ENCODE measurements at places on chromosomes 5 and 9.
A peak's percentile ranks its signal among the peaks of the same experiment; 100 is the strongest.

DNA sequence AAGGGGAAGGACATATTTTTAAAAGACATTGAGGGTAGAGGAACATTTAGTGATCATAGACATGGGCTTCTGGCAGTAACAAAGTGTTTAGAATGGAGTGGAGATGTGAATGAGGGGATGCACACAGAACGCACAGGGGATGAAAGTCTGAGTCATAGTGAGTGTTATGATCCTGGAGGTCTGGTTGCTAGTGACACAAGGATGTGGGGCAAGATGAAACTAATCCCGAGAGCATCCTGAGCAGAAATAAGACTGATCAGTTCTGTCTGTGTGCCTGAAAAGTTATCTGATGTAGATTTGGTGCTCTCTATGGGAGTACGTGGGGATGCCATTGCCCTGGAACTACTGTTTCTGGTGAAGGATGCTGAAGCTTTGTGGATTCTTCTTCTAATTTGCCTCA lies 141.1 kb downstream of the CHSY3 start:
- no peak for DNase-seq

GRCh38 chr9:134811079-134811672 lies 69.4 kb upstream of the FCN2 start:
- DNase-seq: no peak

DNA sequence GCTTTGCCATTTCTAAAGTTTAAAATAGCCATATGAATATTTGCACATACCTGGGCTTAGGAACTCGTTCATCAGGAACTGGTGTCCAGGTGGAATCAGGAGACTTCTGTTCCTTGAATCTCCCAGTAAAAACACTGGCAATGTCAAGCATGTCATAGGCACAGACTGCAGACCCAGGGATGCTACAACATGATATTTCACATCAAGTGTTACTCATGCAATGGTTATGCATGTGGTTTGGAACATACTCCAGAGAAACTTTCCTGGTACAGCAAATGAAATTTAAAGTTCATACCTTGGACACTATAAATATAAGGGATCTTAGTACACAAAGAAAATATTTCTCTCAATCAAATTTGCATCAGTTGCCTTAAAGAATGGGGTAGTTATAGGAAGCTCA lies 92.2 kb downstream of the SEMA6A start:
- no peak for DNase-seq

- no peak for DNase-seq
These were observed 48.3 kb downstream of the ATPSCKMT start for GRCh38 chr5:10201223-10201868.

GRCh38 chr5:163890261-163890660 lies 384.8 kb downstream of the MAT2B start:
- DNase-seq: no peak

GRCh38 chr5:84688566-84688965 lies 303.9 kb upstream of the EDIL3 start:
- peak; percentile 78 for DNase-seq

GRCh38 chr5:62083247-62083646 lies 222.8 kb upstream of the KIF2A start:
- DNase-seq: no peak

DNA sequence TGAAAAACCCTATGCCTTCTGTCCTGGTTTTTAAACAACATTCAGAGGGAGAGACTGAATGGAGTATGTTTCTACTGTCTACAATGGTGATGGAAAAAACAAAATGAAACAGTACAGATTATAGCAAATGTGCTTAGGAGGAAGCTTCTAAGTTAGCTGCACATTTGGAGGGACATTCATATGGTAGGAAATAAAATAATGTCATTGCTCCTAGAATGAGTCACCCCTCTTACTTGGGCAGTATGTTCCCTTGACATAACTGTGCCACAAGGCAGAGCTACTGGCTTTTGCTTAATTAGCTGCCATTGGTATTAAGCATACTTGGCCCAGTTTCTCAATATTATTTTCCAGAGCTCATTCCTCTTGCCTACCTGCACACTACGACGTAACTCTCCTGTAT lies 128.9 kb downstream of the GDNF start:
- DNase-seq: peak; percentile 18

DNA sequence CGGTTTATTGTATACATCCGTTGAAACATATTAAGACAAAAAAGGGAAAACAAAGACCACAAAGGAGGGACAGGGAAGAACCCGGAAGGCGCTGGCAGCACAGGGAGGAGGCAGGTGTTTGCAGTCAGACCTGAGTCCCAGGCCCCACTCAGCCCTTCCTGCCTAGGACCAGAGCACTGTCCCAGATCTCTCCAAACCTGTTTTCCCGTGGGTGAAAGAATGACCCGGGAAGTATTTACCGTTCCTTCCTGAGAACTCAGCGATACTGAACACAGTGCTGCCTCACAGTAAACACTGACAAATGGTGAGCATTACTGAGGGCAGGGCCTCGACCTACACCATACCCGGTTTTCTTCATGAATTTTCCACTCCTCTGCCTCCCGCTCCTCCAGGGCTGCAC lies 1.2 kb downstream of the ABO start:
- no peak for DNase-seq

GRCh38 chr5:55534436-55535198 lies at the start of gene PLPP1:
PLPP1 (minus strand) TSS chr5:55534964; CDS start chr5:55534629, 335 bp downstream.
- peak; percentile 86 for DNase-seq

DNA sequence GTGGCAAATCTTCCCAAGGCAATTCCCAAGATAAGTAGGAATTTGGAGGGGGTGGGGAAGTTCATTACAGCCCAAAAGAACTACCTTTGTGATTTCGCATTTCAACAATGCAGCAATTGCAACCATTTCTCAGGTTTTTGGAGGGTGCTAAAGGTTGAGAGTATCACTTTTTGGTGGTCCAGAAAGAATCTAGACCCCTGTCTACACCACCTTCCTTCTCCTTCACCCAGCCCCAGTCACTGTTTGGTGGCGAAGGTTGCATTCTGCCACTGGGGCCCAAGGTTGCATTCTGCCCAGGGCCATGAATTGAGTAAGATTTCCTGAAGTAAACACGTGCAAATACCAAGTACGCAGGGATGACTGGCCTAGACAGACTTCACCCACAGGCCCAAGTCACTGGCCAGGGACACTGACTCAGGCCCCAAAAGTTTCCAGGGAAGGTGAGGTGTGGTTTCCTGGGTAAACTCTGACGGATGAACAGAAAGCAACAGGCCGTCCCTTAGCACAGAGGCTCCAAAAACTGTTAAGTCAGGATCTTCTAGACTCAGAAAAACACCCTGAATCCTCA lies 5.7 kb downstream of the PDE6A start:
- DNase-seq: peak; percentile 24

DNA sequence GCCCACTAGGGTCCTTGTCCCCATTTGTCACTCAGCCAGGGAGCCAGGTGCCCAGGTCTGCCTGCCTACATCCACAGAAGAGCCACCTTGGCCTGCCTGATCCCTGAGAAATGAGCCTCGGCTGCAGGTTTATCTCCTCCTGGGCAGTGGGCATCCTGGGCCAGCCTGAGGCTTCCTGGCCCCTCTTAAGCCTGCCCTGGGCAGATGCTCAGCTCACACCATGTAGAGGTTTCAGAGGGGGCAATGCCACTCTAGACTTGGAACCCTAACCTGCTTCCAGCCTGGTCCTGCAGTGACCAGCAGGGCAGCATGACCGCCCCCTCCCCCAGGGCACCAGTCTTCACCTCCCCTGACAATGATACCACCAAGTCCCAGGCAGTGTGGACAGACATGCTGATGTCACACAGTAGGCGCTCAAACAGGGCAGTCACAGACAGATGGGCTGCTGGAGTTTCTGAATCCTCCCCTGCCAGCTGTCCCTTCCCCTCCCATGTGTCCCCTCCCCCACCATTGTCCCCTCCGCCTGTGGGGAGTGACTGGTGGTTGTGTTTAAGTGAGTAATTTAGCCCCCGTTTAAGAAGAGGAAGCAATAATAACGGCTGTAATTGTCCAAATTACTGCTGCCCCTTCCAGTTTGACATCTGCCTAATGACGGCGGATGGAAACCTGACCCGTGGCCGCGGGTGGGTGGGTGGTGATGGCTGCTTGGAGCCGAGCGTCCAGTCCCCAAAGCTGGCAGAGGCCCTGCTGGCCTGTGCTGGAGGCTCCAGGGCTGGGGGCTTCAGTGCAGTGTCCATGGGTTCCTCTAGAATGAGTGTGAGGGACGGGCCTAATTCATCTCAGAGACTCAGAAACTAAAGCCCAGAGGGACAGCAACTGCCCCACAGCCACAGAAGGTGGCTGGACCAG lies 147.7 kb downstream of the BARX1 start:
- DNase-seq: no peak

- DNase-seq: no peak
These were observed 114.3 kb upstream of the PUM3 start for GRCh38 chr9:2958219-2958618.

GRCh38 chr9:71675857-71676165 lies 92.5 kb downstream of the CEMIP2 start:
- DNase-seq: no peak

DNA sequence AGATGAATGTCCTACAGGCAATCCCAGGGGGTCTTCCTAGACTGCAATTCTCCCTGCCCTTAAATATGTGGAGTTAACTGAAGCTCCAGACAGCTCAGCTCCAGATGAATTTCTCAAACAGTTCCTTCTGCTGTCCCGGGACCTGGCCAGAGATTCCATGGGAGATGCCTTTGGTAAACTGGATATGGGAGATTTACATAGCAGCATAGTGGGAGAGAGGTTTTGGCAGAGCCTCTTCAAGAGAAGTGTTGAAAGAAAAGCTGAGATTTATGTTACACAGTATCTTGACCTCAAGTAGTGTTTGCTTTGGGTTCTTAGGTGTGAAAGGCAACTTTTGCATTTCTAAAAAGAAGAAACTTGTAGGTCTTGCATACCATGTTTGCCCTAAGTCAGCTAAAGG lies 364.9 kb downstream of the ARRDC3 start:
- DNase-seq: no peak

GRCh38 chr5:146959360-146959759 lies 80.8 kb upstream of the PPP2R2B start:
- no peak for DNase-seq

GRCh38 chr9:20199111-20199510 lies 410.3 kb upstream of the SLC24A2 start:
- no peak for DNase-seq

- DNase-seq: no peak
These were observed 118.6 kb downstream of the SPEF2 start for GRCh38 chr5:35736280-35736679.

- no peak for DNase-seq
These were observed 14.4 kb downstream of the TBC1D9B start for GRCh38 chr5:179893076-179893957.

- no peak for DNase-seq
These were observed 60.5 kb upstream of the C5orf46 start for GRCh38 chr5:147966829-147967228.

- DNase-seq: no peak
These were observed 12.9 kb downstream of the PLPP7 start for GRCh38 chr9:131302244-131303075.

- peak; percentile 84 for DNase-seq
These were observed 57.1 kb downstream of the SLC22A5 start for GRCh38 chr5:132426525-132427138.

GRCh38 chr5:107303171-107303968 lies 367.4 kb downstream of the EFNA5 start:
- no peak for DNase-seq

DNA sequence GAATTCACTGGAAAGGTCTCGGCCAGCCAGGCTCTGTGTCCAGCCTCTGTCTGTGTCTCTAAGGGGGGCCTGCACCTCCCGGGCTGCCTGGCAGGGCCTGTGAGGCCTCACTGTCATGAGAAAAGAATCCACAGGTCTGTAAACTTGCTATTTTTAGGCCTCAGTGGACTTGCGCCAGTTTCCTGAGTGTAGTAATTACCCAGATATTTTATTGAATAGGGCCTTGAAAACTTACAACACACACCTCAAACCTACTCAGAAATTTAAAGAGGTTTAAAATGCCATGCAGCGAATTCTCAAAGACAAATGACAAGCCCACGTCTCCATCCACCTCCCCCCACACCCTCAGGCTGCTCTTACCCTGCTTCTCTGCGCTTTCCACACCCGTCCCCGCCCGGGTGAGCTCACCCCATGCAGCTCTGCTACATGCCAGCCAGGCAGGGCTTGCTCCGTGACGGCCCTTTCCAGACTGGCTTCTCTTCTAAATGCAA lies 8.8 kb upstream of the TENT4A start:
- no peak for DNase-seq

DNA sequence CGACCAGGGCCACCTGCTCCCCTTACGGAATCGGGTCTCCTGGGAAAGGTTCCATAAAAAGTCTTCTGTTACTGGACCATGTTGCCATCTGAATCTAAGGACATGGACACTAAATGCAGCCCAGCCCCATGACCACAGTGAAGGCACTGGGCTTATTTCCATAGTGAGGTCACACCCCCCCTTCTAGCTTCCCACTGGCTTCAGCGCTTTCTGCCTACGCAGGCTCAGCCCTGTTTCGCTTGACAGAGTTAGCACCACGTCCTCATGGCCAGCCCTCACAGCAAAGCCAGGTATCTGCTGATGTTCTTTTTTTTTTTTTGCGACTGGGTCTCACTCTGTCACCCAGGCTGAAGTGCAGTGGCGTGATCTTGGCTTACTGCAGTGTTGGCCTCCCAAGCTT lies 14.1 kb downstream of the UCK1 start:
- no peak for DNase-seq

DNA sequence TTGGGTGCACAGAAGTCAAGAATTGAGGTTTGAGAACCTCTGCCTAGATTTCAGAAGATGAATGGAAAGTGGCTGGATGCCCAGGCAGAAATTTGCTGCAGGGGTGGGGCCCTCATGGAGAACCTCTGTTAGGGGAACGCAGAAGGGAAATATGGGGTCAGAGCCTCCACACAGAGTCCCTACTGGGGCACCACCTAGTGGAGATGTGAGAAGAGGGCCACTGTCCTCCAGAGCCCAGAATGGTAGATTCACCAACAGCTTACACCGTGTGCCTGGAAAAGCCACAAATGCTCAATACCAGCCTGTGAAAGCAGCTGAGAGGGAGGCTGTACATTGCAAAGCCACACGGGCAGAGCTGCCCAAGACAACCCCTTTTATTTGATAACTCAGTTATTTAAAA lies 383.5 kb downstream of the TLE4 start:
- DNase-seq: no peak

DNA sequence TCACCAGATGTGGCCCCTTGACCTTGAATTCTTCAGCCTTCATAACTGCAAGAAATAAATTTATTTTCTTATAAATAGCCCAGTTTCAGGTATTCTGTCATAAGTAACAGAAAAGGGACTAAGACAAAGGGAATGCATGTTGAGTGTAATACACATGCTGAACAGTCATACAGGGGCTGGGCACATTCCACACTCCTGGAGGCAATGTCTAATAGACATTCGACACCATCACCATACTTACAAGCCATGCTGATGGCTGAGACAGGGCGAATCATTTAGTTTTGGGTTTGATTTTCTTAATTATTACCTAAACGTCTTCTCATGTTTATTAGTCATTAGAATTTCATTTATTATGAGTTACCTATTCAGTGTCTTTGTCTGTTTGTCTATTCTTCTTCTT lies 68.5 kb downstream of the TENT4A start:
- peak; percentile 31 for DNase-seq

DNA sequence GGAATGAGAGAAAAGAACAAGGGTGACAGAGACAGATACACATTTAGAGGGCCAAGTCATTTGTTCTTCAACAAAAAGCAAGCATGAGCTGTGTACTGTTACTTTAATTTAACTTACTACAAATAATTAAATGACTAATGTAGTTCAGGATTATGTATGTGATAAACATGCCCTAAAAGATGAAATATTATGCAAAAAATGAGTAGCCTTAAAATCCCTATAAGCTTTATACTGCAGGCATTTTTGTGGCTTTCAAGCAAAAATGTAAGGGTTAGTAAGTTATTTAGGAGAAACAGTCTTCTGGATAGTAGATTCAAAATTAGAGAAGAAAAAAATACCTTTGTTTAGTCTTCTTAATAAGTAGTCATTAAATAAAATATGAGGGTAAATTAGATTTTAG lies 431.2 kb downstream of the CSNK1G3 start:
- DNase-seq: no peak

GRCh38 chr5:128304791-128305190 lies 221.2 kb downstream of the SLC12A2 start:
- DNase-seq: no peak
